Choroid plexus epithelial cell (primary cell): ENCODE measurements at places on chromosomes 16 and 17.

DNA sequence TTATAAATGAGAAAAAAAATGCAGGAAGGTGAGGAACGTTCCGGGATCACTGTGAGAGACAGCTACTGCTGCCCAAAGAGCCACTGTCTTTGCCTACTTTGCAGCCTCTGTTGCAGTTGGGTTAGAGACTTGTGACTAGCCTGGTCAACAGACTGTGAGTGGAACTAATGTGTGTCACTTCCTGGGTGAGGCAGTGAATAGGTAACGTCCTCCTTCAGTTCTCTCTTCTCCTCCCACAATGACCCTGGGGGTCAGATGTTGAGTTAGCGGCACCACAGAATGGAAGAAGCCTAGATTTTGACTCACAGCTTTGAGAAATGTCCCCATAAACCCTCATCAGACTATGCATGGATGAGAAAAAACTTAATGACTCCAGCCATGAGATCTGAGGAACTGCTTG is 5.2 kb downstream of the C16orf46 start:
- peak; percentile 28 for DNase-seq

- no peak for DNase-seq
Measured at GRCh38 chr16:82182266-82183003, 12.4 kb upstream of the MPHOSPH6 start.

DNA sequence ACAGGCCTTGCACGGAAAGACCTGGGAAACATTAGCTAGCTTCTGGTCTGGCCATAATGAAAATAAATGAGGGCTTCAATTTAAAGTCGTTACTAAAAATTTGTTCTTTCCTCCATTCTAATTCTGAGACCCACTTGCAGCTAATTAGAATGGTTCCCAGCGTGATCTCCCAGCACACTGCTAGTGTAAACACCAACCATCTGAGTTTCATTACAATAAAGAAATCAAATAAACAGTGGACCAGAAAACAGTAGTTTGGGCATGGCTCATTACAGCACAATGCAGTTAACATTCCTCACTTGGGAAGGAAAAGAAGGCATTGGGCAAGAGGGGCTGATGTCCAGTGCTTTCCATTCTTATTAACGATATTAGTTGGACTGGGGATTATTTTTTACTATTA is 410.9 kb upstream of the SOX9 start:
- DNase-seq, result no peak

- DNase-seq, result no peak
Measured at GRCh38 chr17:73301369-73301768, 10.4 kb downstream of the CDC42EP4 start.

- DNase-seq, result no peak
Measured at GRCh38 chr16:85492295-85492864, 120.7 kb upstream of the GSE1 start.
